ENCODE measurements at places on chromosomes 3 and 15.
A peak's percentile ranks its signal among the peaks of the same experiment; 100 is the strongest.

GRCh38 chr15:38128341-38128781, 124.3 kb upstream of the SPRED1 start:
- no peak for DNase-seq

DNA sequence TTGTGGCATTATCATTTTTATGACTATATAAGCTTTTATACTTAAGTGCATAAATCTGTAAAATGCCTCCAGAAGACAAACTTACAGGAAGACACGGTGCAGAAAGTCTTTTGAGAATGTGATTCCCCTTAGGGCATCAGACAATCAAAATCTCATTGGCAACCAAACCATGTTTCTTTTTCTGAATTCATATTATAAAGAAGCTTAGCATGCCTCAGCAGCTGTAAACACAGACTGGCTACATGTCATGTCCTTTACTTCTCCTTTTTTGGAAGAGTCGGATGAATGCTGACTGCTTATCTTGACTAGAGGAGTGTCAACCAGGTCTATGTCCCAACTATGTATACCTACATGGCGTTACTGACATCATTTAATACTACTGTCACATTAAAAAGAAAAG, 150.1 kb downstream of the PLD1 start:
- DNase-seq = no peak

GRCh38 chr15:79002581-79002980, 57.7 kb upstream of the CTSH start:
- DNase-seq = no peak

DNA sequence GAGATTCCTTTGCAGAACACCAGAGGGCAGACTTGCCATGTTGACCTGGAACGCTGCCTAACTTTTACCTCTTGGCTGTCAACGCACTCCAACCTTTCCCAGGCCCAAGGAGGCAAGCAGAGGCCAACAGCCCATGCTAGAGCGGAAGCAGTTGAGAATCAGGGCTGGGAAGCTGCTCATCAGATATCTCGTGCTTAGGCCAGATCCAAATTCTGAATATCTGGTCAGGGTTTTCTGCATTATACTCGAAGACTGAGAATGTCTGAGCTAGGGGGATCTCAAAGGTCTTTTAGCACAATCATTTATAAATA, 2.5 kb downstream of the XIRP1 start:
- DNase-seq = peak; percentile 12

DNA sequence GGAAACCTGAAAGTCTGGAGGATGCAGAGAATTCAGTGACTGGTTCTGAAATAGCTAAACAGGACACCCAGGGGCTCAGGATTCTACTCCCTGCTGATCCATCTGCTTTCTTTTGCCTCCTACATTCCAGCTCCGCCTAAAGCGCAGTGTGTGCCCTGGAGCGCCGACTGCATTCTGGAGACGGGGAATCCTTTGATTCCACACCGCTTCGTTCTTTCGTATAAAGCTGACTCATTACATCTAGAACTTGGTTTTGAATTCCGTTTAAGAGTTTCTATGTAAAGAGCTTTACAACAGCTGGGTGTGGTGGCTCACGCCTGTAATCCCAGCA, 61.8 kb downstream of the SENP2 start:
- DNase-seq = no peak

- DNase-seq = no peak
Measured at GRCh38 chr15:91498046-91498748, 355.3 kb upstream of the SLCO3A1 start.

- DNase-seq = no peak
Measured at GRCh38 chr3:120156699-120157098, 62.5 kb upstream of the GSK3B start.

GRCh38 chr15:31035610-31036009, 44.2 kb upstream of the MTMR10 start:
- no peak for DNase-seq

DNA sequence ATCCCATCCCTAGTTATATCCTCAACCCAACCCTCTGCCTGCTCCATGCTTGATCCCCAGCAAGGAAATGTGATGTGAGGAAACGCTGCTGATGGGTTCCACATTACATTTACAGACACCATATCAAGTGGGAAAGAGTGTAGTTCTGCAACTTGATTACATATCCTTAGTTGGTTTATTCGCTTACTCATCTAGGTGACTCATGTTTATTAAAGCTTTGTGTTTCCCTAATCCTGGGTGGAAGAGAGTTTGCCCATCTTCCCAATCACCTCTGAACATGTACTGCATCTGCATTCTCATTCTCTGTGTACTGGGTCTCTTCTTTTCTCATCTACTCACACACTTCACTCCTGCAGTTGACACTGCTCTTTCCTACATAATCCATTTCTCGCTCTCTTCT, 91.7 kb upstream of the PDZRN3 start:
- DNase-seq = no peak

- DNase-seq = no peak
Measured at GRCh38 chr3:120683213-120683612, 1.2 kb upstream of the HGD start.

DNA sequence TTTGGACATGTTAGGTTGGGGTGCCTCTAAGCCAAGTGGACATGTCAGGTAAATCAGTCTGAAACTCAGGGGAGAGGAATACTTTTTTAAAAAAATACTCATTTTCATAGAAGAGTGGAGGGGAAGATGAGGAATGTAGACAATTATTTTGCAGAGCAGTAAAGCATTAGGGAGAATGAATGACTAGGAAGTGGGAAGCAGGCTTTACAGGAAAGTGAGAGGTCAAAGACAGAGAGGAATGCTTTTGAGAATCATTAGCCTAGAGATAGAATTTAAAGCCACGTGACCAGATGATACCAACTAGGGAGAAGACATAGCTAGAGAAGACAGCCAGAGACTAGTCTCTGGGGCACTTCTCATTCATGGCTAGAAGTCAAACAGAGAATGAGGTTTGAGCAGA, 91.0 kb downstream of the RAD18 start:
- DNase-seq = no peak

DNA sequence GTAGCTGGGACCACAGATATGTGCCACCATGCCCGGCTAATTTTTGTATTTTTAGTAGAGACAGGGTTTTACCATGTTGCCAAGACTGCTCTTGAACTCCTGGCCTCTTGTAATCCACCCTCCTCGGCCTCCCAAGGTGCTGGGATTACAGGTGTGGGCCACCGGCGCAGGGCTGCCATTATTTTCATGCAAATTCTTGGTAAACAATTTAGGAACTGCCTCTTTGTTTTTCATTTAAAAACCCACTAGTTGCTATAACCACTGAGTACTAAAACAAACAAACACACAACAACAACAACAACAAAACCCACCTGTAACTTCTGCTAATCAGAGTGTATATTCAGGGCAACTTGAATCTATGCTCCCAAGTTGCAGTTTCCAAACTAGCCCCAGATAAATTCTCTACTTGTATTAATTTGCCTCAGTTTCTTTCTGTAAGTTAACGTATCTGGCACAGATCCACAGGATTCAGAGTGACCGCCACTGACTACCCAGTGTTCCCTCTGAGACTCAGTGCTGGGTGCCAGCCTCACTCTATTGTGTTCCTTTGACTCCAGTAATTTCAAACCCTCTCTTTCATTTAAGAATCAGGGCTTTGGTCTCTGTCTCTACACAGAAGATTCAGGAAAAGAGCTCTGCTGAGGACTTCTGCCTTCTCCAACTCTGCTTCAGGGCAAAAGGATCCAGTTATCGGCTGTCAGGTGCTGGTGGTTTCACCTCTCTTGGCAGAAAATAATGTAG, 18.6 kb upstream of the ZNF710 start:
- no peak for DNase-seq

GRCh38 chr3:130687327-130687726, 59.3 kb downstream of the PIK3R4 start:
- no peak for DNase-seq

DNA sequence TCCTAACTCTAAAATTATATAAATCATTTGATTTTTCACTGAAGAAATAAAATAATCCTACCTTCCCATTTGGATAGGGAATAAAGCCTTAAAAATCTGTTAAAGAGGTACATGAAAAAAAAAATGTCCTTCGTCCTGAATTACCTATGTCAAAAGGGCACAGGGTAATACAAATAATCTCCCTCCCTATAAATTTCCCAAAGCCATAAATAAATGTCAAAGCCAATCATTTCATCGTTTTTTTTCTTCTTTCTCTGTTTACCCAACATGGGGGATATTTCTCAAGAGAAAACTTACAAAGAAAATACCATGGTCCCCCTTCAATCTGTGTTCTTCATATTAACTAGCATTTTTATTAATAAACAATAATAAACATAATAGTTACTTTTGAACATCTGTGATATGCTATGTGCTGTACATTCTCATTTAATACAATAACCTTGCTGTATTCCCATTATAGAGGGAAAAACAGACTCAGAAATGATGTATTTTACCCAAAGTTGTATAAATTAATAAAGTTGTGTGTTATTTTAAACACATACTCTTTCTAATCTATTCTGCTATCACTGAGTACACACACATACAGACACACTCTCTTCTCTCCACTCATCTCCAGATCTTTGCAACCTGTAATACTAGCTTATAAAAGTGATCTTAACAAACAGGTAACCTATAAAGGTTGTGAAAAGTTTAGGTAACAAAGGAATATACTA, 910 bp upstream of the ANKRD28 start:
- DNase-seq = no peak

- DNase-seq = no peak
Measured at GRCh38 chr3:146189519-146190173, 28.7 kb upstream of the PLOD2 start.

- no peak for DNase-seq
Measured at GRCh38 chr3:189143321-189143720, 28.4 kb upstream of the TPRG1 start.
